ENCODE measurements at places on chromosomes 3 and 15.
A peak's percentile ranks its signal among the peaks of the same experiment; 100 is the strongest.

- DNase-seq, result no peak
These were observed 294.4 kb downstream of the KBTBD8 start for GRCh38 chr3:67292356-67293121.

DNA sequence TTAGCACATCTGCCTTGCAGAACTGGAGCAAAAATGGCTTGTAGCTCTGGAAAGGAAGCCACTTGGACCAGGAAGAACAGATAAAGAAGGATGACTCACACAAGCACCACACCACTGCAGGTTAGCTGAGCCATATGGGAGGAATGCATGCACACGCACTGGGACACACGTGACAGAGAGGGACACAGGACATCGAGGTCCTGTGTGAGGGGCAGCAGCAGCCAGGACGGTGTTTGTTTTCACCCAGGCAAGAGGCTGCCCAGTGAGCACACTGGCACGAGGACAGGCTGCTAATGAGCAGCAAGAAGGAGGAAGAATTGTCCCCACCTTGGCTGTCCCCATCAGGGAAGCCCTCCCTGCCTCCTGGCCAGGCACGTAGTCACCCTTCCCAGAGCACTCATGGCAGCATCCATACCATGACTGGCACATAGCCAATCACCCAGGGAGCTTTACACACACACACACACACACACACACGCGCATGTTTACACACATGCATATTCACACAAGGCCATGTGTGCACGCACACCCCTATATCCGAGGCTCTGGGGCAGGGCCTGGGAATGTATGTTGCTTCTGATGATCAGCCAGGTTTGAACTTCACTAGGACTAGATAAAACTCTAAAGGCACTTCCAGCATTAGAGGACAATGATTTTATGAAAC lies 24.0 kb upstream of the SPTBN5 start:
- DNase-seq, result no peak

GRCh38 chr15:78299101-78299930 lies at the start of gene SKIC8:
TSS of gene SKIC8 (minus strand) at chr15:78299609. CDS start at chr15:78295686, 3,923 bp downstream.
- DNase-seq, result peak; percentile 89

GRCh38 chr3:42668793-42669217 lies 15.3 kb downstream of the ZBTB47 start:
- no peak for DNase-seq

DNA sequence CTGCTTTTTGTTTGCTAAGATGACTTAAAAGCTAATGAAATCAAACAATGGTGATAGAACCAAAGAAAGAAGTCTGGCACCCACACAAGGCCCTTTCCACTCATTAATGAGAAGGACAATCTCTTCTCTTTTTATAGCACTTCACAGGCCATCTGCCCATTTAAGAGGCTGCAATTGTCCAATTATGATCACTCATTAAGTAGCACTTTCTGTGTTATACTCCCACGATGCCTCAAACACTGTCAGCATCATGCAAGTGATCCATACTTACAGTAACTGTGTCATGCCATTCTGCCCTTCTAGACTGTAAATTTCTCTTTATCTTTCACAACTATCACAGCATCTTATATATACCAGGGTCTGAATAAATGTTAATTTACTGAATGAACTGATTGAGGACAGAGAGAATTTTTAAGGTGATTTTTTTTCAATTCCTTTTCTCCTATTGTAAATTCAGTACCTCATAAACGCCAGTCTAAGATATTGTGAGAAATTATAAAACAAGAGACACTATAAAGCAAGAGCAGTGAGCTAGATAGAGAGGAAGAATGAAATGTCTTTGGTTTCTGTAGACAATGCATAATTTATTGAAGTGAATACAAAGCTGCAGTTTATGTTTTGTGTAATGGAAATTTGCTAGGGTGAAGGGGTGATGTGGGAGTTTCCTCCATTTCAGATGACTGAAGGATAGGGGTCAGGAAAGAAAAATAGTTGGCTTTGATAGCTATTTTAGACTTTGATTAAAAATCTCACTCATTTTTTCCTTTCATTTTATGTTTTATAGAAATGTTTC lies 17.3 kb downstream of the CD200 start:
- DNase-seq, result no peak

- DNase-seq, result no peak
These were observed 95.0 kb downstream of the ANP32A start for GRCh38 chr15:68725736-68726135.

DNA sequence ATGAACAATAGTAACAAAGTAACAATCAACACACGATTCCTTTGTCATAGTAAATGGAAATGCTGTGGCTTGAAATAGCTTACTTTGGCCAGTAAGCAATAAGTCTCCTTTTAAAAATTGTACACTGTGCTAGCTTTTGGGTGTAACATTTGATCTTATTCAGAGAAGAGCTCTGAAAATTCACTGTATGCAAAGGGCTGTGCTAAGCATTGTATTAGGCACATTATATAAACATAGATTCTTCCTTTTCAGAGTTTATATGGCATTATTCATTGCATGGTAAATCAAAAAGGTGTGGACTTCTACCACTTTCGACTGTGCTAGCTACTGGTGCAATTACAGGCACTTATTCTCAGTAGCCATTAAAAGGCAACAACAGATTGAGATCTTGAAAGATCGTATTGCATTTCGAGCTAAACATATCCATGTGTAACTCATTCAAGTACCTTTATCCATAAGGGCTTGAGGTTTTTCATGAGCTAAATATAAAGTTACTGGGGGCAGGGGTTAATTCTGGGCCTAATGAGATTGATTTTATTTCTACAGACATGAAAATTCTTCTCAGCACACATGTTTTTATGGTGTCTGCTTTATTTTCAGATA lies 246.8 kb downstream of the NR1D2 start:
- no peak for DNase-seq

- no peak for DNase-seq
These were observed 6.8 kb upstream of the WNT7A start for GRCh38 chr3:13886593-13887129.

GRCh38 chr3:36786921-36787890 lies 22.9 kb upstream of the DCLK3 start:
- no peak for DNase-seq

DNA sequence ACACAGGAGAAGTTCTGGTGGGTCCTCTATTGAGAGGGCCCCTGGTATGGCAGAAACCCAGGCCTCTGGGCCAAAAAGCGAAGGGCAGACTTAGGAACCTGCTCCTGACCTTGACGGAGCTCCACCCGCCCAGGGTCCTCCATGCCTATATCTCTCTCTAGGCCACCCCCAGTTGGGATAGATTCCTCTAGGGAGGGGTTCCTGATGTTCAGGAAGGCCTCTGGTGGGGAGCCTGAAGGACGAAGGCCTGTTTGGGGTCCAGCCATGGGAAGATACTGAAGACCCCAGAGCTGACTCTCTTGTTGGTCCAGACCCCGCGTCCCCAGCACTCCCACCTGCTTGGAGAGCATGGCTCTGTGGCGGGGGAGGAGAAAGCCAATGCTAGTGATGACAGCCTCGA lies 104.2 kb downstream of the CORO2B start:
- no peak for DNase-seq

GRCh38 chr3:62653796-62654195 lies 221.4 kb downstream of the CADPS start:
- DNase-seq, result no peak

- no peak for DNase-seq
These were observed at the start of gene VIPR1 for GRCh38 chr3:42502429-42503250. TSS of gene VIPR1 (plus strand) at chr3:42502643. CDS start at chr3:42502736, 93 bp downstream.

DNA sequence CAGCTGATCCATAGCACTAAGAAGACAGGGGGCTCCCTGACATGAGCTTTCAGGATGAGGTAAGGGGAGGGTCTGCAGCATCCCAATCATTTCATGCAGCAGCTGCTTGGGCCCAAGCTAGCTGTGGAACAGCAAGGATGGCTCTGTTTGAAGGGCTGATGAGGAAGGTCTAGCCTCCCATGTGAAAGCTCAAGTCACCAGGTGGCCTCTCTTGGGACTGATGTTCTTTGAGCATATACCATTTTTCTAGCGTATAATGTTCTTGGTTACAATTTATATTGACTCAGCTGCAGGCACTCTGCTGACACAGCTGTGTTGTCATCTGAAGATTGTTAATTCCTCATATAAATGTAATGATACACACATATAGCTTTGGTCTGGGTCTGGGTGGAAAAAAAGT lies 87.0 kb downstream of the CD200R1L start:
- no peak for DNase-seq

DNA sequence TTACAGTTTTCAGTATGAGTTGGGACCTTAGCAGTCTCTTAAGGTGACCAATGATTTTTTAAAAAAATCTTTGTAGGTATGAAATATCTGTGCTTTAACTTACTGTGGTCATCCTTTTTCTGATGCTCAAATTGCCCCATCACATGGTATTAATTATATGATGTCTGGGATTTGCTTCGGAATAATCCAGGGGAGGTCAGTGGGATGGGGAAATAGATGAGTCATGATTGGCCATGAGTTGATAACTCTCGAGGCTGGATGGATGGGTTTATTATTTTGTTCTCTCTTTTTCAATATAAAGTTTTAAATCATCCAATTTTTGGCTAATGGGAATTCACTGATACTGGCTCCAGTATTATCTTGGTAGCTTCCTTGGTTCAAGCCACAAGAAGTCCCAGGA lies 370.3 kb upstream of the TPM1 start:
- no peak for DNase-seq

DNA sequence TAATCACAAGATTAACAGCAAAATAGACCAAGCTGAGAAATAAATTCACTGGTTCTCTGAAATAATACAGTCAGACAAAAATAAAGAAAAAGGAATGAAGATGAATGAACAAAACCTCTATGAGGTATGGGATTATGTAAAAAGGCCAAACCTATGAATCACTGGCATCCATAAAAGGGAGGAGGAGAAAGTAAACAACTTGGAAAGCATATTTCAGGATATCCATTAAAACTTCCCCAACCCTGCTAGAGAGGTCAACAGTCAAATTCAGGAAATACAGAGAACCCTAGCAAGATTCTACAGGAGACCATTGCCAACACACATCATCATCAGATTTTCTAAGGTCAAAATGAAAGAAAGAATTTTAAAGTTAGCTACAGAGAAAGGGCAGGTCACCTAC lies 649.7 kb upstream of the CBLB start:
- no peak for DNase-seq

- DNase-seq, result peak; percentile 50
These were observed 10.9 kb downstream of the MESP1 start for GRCh38 chr15:89740137-89740536.

- no peak for DNase-seq
These were observed 157.3 kb upstream of the SMAD3 start for GRCh38 chr15:66907826-66908743.

GRCh38 chr15:70882361-70882760 lies 9.9 kb downstream of the THAP10 start:
- no peak for DNase-seq
